Mesothelial cell of epicardium (in vitro differentiated cells): ENCODE measurements at places on chromosomes 12 and 14.

DNA sequence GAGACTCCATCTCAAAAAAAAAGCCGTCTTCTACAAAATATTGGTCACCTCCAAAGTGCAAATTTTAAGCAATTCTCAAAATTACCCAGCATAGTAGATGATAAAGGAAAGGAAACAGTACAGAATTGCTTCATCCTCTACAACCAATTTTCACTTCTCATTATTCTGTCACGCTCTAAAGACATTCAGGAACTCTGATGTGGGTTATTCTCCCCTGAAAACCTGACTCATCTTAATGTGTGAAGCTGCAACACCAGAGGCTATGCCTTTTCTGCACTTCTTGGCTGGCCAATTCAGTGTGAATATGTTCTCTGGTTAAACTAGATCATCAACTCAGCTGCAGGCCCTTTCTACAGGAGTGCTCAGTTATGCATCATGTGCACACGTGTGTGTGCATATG is 11.0 kb downstream of the PTGER2 start:
- no peak for DNase-seq

DNA sequence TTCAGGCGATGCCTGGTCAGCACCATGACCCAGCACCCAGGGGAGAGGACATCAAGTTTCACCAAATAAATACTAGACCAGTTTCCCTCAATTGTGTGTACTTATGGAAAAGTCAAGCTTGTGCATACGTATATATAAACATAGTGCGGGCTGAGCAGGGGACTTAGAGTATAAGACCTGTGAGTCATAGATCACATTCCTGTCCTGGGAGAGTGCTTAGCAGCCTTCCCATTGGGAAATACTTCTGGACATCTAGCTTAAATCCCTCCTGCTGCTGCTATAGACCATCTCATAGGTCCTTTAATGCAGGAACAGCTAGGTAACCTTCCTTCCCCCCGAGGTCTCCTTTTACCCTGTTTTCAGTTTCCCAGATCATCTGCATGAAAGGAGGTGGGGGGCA is 51.9 kb downstream of the PRMT8 start:
- no peak for DNase-seq

DNA sequence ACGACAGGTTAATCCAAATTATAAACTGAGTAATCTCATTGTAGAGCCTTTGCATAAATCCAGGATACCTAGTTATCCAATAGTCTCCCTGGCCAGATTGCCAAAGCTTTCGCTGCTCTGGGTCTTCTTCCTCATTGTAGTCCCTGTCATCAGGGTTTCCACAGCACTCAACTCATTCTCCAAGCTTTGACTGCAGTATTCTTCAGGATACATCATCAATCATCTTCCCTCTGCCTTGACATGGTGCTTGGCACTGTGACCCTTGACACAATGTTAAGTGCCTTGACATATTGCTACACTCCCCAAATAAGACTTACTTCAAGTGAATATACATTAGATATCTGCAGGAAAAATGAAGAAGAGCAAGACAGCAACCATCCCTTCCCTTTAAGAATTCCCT is 60.1 kb upstream of the RESF1 start:
- DNase-seq = no peak

DNA sequence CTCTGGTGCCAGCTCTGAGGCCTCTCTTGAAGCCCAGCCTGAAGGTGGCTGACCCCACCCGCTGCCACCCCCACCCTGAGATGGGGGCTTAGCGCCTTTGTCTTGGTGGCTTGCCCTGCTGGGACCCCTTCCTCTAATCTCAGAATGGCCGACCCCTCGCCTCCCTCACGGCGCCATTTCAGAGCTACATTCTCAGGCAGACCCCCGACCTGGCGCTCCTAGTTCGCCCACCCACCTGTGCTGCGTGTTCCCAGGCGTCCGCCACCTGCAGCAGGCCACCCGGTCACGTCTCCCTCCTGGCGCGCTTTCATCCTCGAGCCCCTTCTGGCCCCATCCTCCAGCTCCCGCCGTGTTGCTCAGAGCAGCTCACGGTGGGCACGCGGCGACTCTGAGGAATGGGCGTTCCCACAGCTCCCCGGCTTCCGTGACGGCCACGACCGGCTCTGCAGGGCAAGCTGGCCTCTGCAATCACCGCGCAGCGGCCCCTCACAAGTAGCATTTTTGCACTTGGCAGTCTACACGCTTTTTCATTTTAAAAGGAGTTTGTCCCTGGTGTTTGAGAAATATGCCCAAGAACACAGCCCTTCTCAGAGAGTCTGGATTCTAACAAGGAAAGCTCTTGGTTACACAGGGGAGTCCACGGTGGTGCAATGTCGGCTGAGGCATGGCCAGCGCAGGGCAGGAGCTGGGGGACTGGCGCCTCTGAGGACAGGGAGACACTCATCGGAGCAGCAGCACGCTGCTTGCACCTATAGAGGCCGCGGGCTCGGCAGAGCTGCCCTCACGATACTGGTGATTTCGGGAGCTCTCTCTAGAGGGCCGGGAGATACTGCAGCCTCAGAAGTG is 105.7 kb upstream of the C14orf180 start:
- DNase-seq = no peak

DNA sequence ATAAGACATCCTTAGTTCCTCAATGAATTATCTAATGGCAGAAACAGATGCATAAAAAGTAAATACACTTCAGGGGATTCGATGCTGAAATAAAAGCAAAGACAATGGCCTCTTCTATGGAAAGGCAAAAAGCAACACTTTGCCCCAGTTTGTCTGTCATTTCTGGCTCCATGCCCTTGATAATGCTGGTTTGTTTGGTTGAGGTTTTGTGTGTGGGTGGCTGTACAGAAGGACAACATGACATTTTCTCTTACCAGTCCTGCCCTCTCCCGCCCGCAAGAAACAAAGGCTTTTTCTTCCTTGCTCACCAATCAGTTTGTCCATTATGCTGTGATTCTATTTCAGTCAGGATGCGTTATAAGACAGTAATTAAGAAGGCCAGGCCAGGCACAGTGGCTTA is 18.1 kb upstream of the WDR89 start:
- DNase-seq = no peak

DNA sequence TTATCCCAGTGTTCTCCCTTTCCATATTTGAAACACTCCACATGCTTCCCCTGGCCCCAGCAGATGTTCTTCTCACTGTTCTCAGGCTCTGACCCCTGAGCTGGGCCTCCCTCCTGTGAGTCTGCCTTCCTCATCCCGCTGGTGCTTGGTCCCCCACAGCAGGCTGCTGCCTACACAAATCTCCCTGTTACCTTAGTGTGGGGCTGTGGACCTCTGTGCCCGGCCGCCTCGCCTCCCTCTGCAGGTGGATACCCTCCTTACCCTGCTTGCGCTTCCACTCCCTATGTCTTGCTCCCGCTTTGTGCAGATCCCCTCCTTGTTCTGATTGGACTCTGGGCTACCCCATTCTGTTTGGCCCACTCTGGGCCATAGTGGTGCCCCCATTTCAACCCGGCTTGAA is 6.9 kb downstream of the DERA start:
- DNase-seq = no peak

GRCh38 chr14:54528973-54529372 is 19.3 kb downstream of the CGRRF1 start:
- no peak for DNase-seq

- DNase-seq = no peak
Measured at GRCh38 chr12:20213723-20214625, 154.4 kb upstream of the PDE3A start.

- DNase-seq = no peak
Measured at GRCh38 chr14:99235582-99236320, 36.2 kb downstream of the BCL11B start.

GRCh38 chr14:72075649-72076334 is 143.6 kb downstream of the RGS6 start:
- no peak for DNase-seq

DNA sequence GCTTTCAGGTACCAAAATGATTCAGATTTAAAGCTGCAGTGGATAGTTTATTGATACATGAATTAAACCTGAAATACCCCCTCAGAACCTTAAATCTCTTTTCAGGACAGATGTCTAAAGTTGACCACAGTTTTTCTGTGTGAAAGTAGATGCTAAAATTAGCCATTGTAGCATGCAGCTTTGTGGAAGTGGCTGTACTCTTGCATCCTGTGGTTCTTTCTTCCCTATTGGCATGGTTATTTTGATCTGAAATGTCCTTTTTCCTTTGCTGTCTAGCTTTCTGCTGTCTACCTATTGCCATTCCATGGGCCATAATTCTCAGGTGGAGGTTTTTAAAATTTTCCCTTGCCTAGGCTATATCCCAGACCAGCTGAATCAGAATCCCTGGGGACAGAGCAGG is 455.6 kb downstream of the ZFP36L1 start:
- DNase-seq = no peak

DNA sequence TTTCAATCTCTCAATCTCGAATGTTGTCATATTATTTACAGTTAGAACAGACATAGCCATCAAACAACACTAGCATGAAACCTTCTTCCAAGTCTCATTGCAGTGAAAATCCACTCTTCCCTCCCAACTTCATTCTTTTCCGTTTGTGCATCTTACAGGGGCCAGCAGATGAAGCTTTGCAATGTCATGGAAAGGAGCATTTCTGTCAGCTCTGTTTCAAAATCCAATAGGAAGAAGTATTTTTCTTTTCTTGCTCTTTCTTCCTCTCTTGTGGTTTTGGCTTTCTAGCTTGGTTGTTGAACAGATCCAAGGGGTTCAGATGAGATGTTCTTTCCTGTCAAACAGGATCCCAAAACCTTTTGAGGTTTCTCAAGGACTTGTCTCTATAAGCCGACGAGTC is 416.6 kb downstream of the AEBP2 start:
- no peak for DNase-seq

DNA sequence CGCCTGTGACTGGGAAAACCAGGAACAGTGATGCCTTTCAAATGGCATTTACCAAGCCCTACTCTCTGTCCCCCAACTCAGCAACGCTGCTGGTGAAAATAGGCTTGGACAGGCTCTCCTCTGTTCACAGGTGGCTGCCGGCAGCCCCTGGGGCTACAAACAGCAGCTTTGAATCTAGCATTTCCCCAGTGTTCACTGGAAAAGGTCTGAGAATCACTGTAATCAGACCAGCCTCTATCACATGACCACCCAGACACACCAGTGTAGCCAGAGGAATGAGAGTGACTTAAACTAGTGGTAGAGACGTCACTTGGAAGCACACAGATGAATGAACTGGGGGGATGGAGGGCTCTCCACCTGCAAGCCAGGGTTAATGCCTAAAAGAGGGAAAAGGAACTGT is 151.8 kb downstream of the FOXN3 start:
- no peak for DNase-seq
